Esophagus squamous epithelium (tissue), 5 donors: ENCODE measurements at places on chromosomes 4 and X. TPM values are rescaled to one million over a fixed set of nuclear protein-coding genes. Genes with fewer than 3 reads are reported as not detected.

DNA sequence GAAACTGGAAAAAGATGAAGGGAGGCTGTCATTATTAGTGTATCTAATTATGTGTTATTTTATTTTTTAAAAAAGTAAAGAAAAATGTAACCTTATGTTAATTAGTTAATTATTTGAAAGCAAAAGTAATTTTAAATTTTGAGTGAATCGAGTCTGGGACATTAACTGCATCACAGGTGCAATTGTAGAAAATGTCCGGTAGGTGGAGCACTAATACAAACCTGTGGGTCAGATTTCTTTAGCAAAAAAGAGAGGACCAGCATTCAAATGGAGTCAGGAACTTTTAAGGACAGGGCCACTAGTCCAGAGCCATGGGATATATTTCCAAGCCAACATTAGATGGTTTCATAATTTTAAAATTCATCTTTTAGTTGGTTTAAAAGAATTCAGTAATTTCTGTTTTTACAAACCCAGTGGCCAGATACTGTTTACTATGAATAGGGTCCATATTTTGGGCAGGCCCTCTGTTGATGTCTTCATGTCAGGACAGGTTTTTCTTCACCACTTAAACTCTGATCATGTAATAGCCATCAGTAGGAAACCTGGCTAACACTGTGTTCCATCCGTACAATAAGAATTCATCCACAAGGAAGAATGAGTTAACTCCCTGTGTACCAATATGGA lies 27.2 kb downstream of the BST1 start:
- no peak for DNase-seq

- DNase-seq = no peak
Observed at GRCh38 chr4:39881789-39882188, 95.9 kb downstream of the PDS5A start.

OCRL gene
- total RNA-seq = 13.4 TPM

XG gene
- 8.0 TPM for total RNA-seq

DNA sequence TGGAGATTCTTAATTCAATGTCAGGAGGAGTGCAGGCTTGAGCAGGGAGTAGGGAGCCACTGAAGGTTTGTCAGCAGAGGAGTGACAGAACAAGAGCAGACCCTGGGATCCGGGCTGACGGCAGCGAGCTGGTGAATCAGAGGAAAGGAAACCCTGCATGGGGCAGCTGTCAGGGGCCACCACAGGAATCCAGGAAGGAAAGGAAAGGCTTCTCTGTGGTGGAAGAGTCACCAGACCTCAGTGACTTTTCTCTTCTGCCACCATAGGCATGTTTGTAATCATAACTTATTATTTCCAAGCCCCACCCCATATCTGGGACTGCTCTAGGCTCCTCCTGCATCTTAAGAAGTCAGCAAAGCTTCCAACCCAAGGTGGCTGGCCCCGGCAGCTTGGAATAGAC lies 150.9 kb downstream of the BCOR start:
- no peak for DNase-seq

DNA sequence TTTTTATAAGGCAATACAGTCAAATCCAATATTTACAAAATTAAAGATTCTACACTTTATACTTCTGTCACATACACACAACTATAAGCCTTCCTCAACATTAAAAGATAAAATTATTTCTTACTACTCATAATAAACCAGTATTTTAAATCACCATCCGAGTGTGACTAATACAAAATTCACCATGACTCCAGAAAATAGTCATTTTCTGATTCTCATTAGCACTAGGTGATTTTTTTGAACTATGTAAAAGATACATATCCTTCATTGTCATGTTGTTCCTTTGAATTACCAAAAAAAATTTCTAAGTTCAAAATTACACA lies 646 bp upstream of the SLC7A11 start:
- no peak for DNase-seq

GRCh38 chr4:72629540-72629939 lies 60.5 kb upstream of the ADAMTS3 start:
- DNase-seq = no peak
